ENCODE measurements at places on chromosomes 2 and 18. TPM values are rescaled to one million over a fixed set of nuclear protein-coding genes. Genes with fewer than 3 reads are reported as not detected.

DNA sequence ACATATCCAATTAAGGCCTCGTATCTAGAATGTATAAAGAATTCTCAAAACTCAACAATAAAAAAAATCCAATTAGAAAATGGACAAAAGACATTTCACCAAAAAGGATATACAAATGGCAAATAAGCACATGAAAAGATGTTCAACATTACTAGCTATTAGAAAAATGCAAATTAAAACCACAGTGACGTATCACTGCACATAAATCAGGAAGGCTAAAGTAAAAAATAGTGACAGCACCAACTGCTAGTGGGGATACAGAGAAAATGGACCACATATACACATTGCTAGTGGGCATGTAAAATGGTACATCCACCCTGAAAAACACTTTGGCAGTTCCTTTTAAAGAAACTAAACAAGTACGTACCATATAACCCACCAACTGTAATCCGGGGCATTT, 59.7 kb downstream of the SMAD4 start:
- peak; percentile 36 for DNase-seq

DNA sequence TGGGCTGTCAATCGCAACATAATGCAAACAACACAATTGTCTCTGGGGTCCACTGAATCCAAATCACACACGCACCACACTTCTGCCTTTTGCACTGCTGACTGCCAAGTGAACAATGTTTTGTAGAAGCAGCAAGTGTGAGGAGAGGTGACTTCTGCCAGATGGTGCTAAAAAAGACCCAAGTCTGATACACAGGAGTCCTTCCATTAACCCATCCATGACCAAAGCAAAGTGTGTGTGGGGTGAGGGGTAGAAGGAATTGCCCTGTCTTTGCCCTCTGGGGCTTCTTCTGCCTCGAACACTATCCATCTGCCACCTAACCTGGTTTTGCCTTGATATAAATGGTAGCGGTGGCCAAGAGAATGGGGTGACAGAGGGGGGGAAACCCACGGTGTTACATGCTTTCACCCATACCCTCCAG, 50.0 kb downstream of the C2orf42 start:
- DNase-seq, result no peak

The OTX1 gene
- 0.62 TPM for total RNA-seq

The SH3RF3 gene
- total RNA-seq, result 5.1 TPM

The DLGAP1 gene
- total RNA-seq, result 0.75 TPM

GRCh38 chr18:24530630-24531111, 70.2 kb downstream of the HRH4 start:
- DNase-seq, result peak; percentile 28

- no peak for DNase-seq
Observed at GRCh38 chr2:201219328-201220096, 36.6 kb downstream of the CASP10 start.

The GPR35 gene
- 1.7 TPM for total RNA-seq

DNA sequence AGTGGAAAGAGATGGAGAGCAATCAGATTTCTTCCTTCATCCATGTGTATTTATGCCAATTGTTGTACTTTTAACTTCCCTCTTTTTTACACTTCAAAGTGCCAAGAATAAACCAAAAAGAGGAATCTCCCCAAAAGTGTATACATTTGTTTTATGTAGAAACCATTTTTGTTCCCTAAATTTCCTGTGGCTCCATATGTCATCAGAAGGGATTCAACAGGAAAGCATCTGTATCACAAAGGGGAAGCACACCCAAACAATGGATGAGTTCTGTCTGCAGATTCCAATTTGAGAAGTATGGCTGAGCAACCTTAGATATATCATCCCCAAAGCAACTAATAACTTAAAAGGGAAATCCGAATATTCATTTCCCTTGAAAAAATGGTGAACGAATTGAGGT, 275.0 kb downstream of the MREG start:
- no peak for DNase-seq

GRCh38 chr2:9169349-9170107, 37.1 kb upstream of the ASAP2 start:
- DNase-seq, result no peak

The NAT8 gene
- total RNA-seq, result not detected

The REG3A gene
- not detected for total RNA-seq

Data from myocyte (in vitro differentiated cells).